Anterior cingulate cortex (tissue), 58 donors: ENCODE measurements at places on chromosomes 5 and 9.

DNA sequence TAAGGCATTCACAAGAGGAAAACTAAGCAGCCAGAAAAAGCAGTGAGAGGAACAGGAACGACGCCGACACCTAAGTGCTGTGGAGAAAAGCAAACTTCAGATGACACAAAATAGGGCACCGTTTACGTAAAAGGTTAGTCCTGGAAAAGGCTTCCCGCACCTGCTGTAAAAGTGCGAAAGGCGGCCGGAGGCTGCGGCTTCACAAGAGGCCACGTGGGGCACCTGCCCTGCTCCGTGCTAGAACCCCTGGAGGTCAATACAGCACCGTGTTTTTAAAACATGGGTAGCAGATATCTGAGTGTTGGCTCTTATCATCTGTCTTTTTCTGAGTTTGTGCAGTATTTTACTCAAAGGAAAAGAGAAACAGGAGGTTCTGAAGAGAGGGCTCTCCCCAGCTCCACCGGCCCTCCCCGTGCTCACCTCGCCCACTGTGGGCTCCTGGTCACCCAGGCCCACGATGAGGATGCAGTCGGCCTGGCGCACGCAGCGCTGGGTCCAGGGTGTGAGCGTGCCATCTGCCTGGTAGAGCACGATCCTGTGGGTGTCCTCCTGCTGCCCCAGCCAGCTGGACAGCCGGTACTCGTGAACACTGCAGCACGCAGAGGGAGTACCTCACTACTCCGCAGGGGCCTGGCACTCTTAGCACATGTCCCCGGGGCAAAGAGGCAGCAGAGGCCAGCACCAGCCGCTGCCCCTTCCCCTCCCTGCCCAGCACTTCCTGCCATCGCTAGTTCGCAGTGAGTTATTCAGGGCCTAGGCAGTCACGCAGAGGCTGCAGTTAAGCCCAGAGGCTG, 21.0 kb upstream of the NSMF start:
- no peak for DNase-seq

DNA sequence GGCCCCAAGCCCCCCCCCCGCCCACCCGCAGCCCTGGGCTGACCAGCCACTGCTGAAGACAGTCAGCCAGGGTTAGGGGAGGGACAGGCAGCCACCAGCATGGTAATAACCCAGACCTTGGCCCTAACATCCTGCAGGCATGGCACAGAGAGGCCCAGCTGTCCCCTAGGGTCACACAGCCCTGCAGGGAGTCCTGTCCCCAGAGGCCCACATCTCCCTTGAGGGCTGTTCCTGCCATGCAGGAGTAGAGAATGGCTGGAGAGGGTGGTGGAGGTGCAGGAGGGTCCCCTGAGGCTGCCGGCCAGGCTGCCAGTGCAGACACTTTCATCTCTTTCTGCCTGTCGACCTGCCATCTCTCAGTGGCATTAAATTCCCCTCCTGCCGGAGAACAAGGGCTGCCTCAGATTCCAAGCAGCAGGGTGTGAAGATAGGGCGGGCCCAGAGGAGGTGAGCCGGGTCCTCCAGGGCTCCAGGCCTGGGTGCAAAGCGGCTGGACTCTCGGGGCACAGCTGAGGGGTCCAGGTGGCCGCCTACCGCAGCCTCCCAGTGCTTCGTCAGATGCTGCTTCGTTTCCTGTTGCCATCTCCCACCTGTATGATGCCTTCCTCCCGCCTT, 40.0 kb downstream of the CXXC5 start:
- no peak for DNase-seq

DNA sequence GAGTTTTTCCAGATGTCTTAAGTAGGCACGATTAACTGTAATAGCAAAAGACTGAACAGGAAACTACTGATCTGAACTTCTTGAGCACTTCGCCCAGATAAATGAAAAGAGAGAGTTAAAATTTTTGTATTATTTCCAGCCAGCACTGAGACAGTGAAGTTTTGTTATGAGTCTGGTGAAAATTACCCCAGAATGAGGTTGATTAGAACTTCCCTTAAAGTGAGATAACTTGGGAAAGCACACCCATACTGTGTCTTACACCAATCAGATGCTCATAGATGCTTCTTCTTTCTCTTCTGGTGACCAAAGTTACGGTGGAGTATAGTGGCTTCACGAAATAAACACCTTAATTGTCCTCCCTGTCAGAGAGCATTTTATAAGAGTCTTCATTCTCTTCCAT, 131.8 kb upstream of the SLC12A2 start:
- no peak for DNase-seq

DNA sequence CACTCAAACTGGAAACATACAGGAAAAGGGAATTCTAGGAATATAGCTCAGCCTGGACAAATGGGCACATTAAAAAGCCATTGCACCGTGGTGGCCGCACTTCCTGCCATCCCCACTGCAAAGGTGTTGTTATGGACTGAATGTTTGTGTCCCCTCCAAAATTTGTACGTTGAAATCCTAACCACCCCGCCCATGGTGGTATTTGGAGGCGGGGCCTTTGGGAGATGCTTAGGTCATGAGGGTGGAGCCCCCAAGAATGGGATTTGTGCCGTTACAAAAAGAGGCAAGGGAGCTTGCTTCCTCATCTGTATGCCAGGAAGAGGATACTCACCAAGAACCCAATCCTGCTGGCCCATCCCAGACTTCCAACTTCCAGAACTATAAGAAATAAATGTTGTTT, 1.1 kb upstream of the CMBL start:
- DNase-seq, result no peak

- DNase-seq, result no peak
Observed at GRCh38 chr5:89218364-89218763, 335.4 kb upstream of the MEF2C start.

GRCh38 chr5:134026521-134027287, 21.9 kb upstream of the VDAC1 start:
- no peak for DNase-seq

- peak; percentile 6 for DNase-seq
Observed at GRCh38 chr5:77015938-77016569, 14.2 kb upstream of the AGGF1 start.

GRCh38 chr5:90050103-90050502, 359.5 kb downstream of the CETN3 start:
- no peak for DNase-seq

- DNase-seq, result no peak
Observed at GRCh38 chr5:97847920-97848631, 665.0 kb upstream of the RIOK2 start.

DNA sequence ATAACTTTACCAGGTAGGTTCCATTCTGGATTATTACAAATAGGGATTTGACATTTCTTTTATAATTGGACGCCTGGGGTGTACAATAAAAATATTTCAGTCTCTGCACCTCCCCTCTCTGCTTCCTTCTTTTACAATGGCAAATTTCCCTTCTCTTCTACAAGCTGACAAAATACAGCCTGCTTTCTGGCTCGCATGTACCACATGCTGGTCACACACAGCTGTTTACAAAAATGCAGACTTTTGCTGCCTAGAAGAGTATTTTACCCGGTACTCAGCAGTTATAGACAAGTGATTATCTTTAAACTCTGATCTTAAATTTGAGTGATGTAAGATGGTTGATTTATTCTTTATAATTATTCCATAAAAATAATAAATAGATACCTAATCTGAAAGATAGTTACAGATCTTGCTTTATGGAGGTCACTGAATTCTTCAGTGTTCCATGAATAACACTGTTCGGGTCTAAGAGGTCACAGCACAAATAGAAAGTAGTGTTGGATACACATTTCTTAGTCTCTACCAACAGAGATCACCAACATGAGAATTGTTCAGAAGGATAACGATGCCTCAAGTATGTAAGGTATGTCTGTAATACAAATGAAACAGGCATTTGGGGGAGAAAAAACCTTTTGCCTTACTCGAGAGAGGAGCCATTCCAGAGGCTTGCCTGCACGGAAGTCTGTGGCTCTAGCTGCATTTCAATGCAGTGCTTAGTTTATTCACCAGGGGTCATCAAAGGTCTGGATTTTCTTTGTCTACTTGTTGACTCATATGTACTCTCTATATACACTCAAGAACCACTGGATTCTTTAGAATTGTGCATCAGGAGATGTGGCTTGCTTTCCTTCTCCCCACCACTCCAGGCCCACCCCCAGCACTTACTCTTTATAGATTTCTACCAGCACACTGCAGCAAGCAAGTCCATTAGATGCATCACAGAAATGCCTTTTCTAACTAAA, 206.6 kb upstream of the RFX3 start:
- peak; percentile 25 for DNase-seq

- no peak for DNase-seq
Observed at GRCh38 chr5:116097301-116097700, 12.5 kb downstream of the COMMD10 start.

DNA sequence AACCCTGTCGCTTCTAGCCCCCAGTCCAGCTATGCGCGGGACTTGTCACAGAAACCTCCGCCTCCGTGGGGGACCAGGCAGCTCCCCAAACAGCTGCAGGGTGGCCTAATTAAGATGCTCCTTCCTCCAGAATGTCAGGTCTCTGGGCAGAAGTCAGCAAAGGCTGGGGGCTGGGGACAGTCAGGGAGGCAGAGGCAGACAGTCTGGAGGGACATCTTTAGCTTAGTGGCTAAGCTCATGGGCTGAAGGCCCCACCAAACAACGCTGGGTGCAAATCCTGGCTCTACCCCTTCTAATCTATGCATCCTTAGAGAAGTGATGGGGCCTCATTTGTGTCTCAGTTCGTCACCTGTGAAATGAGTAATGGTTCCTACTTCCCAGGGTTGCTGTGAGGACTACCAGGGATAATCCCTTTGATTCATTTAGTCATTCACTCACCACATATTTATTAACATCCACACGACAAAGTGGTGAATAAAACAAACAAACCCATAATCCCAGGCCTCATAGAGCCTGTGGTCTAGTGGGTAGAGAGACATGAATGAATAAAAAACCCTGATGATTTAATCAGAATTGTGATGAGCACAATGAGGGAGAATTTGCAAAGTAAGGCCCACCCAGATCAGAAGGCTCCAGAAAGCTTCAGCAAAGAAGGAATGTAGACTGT, 20.2 kb upstream of the MED27 start:
- DNase-seq, result no peak

- no peak for DNase-seq
Observed at GRCh38 chr5:111774525-111774924, 17.5 kb upstream of the NREP start.

DNA sequence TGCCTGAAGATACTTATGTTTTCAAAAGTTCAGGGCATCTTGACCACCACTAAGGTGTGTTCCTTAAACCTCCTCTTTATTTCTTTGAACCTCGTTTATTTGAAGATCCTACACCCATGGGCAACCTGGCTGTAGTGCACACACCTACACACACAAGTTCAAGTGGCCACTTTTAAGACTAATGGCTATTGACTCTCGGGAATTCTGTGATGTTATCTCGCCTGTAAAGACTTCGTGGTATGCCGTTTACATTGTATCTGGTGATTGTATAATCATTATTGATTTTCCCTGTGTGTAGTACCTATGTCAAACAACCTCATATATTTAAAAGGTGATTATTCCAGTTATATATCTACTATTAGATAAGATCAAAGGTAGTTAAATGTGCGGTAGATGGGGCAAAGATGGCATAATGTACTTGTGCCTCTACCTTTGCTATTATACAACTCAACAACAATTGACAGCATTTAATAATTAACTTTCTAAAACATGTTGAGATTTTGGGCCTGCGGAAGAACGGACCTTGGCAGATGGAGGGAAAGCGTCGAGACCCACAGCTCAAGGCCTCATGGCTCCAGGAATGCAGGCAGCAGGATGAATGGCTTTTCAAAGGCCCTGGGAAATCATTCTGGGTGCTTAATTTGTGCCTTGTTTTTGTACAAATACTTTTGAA, 51.4 kb upstream of the IRX2 start:
- no peak for DNase-seq

DNA sequence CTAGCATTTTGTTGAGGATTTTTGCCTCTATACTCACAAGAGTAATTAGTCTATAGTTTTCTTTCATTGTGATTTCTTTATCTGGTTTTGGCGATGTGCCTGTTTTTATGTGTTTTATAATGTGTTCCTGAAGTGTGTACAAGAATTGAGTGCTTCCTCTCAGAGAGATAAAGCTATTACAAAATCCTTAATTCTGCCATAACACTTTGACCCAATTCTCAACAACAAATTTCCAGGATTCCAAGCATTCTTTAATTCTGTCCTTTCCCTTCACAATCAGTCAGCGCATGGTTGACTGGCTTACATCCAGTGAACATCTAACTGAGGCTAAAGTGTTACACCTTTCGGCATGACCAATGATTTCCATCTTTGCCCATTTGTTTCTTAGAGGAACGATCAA, 282.9 kb upstream of the MVB12B start:
- no peak for DNase-seq

- no peak for DNase-seq
Observed at GRCh38 chr9:119337573-119337972, 31.7 kb downstream of the BRINP1 start.

DNA sequence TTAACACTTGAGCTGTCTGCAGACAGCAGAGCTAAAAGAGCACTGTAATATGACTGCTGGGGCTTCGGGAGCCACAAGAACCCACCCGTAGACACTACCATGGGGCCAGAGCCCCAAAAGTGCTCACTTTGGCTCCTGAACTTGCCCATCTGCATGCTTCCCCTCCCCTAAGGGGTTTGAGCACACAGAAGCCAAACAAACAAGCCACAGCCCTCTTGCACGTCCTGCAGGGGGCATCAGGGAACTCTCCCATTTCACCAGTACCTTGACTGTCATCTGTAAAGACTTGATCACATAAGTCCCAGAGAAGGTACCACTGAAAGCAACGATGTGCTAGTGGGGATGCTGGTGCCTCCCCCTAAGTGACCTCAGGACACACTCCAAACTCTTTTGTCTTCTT, 681.8 kb downstream of the SEMA5A start:
- no peak for DNase-seq

- no peak for DNase-seq
Observed at GRCh38 chr9:101449071-101449721, 13.6 kb upstream of the ALDOB start.

DNA sequence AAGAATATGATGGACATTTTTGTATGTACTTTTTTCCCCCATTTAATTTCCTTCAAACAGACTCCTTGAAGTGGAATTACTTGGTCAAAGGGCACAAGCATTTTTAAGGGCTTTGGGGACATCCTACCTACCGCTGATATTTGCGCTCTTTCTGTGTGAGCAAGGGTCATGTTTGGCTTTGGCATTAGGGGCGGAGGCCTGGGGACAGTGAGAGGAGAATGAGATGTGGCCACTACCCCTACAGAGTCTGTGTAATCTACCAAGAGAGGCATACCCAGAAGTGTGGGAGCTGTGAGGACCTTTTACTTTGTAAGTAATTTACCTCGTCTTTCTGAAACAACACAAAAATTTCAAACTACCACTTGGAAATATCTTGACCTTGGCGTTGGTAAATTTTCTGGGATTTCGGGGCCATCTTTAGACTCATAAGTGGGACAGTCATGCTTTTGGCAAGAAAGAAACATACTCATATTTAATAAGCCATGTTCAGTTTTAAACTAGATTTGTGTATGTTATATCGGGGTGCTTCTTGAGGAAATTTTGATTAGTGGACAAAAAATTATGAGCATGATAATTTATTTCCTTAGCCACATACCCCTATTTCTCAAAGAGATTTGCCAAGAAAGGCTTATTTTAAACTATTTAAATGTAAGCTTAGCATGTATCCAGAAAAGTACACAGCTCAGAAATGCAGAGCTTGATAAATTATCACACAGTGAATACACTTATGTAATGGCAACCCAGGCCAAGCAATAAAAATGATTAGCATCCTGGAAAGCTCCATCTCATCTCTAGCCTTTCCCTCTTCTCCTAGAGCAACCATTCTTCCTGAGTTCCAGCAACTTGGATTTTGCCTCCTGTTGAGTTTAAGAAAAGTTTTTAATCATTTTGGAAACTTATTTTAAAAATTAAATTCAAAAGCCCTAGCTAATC, 63.6 kb downstream of the ARHGAP26 start:
- no peak for DNase-seq

GRCh38 chr5:74464512-74465209, 175.9 kb downstream of the ENC1 start:
- DNase-seq, result no peak
